ENCODE measurements at places on chromosomes 12 and 14.
A peak's percentile ranks its signal among the peaks of the same experiment; 100 is the strongest.

DNA sequence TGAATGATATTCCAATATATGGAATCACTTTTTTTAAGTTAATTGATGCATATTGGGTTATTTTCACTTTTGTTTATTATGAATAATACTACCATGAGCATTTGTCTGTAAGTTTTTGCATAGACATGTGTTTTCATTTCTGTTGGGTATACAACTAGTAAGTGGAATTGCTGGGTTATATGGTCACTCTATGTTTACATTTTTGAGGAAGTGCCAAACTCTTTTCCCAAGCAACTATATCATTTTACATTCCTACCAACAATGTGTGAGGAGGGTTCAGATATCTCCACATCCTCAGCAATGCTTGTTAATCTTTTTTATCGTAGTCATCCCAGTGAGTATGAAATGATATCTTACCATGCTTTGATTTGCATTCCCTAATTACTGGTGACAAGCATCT lies 64.0 kb downstream of the MON2 start:
- DNase-seq = no peak

DNA sequence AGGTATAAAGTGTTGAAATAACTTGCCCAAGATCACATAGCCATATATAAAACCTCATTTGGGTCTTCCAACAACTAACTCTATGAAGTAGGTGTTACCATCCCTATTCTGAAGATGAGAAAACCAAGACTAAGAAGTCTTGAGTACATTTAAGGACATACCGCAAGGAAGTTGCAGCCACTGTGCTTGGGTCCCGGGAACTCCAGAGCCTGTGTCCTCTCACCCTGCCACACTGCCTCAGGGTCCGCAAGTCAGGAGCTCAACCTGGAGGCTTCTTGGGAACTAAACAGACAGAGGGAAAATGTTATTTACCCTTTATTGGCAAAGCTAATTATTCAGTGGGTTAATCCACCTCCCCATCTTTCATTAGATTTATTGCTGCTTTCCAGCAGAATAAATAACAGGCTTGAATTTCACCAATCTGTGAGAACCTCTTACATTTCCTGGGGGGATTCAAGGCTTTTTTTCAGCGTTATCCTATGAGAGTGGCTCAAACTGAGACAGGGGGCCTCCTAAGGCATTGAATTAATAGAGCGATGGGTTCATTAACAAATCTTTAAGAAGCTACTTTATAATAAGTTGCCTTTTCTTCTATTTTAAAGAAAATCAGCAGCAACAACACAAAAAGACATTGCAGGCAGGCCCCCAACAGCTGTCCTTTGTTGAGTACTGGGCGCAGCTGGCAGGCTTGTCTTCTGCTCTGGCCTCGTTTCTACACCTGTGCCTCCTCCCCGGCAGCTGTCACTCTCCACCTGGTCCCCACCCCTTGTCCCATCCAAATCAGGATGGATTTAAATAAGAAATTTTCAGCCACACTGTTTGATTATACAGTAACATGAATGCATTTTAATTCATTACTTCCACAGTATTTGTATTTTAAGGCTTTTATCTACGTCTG lies 25.3 kb downstream of the PHLDA1 start:
- no peak for DNase-seq

GRCh38 chr12:120971299-120972180 lies 6.8 kb upstream of the HNF1A start:
- DNase-seq = peak; percentile 48

- DNase-seq = no peak
Observed at GRCh38 chr12:62763312-62763711, 171.6 kb downstream of the PPM1H start.

DNA sequence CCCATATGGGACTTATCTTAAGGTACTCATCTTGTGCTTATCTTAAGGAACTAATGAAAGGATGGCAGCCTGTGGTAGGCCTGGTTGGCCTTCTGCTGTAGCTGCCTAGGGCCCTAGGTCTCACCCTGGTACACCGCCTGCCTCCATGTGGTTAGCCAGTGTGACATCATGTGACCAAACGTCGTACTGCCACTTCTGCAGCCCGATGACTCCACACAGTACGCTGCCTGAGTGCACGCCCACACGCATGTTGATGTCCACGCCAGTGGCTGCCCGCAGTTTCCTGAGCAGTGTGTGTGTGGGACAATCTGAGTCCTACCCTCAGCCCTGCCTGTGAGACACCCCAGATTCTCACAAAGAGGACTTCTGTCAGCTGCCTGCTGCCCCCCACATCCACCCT lies 5.1 kb downstream of the ADCY4 start:
- DNase-seq = no peak

- no peak for DNase-seq
Observed at GRCh38 chr14:58994130-58994529, 194.3 kb upstream of the DAAM1 start.

GRCh38 chr12:11830307-11830801 lies 180.9 kb downstream of the ETV6 start:
- no peak for DNase-seq

- DNase-seq = no peak
Observed at GRCh38 chr12:56267443-56268071, 815 bp downstream of the COQ10A start.

GRCh38 chr14:102013669-102014200 lies 49.4 kb downstream of the DYNC1H1 start:
- no peak for DNase-seq

DNA sequence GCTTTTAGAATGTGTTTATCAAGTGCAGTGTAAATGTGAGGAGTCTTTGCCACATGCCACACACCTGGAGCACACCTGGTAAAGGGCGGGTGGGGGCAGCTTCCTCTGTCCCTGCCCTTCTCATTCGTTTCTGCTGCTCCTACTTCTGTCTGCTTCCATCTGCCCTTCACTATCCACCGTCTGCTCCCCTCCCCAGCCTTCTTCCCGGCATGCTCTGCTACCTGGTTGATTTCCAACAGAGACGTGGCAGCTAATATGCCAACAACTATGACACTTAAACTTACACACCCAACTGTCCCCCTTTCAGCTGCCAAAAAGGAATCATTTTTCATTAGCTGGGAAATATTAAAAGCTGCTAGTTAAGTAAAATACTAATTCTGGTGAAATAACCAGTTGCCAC lies 9.1 kb upstream of the CARMIL3 start:
- DNase-seq = no peak

DNA sequence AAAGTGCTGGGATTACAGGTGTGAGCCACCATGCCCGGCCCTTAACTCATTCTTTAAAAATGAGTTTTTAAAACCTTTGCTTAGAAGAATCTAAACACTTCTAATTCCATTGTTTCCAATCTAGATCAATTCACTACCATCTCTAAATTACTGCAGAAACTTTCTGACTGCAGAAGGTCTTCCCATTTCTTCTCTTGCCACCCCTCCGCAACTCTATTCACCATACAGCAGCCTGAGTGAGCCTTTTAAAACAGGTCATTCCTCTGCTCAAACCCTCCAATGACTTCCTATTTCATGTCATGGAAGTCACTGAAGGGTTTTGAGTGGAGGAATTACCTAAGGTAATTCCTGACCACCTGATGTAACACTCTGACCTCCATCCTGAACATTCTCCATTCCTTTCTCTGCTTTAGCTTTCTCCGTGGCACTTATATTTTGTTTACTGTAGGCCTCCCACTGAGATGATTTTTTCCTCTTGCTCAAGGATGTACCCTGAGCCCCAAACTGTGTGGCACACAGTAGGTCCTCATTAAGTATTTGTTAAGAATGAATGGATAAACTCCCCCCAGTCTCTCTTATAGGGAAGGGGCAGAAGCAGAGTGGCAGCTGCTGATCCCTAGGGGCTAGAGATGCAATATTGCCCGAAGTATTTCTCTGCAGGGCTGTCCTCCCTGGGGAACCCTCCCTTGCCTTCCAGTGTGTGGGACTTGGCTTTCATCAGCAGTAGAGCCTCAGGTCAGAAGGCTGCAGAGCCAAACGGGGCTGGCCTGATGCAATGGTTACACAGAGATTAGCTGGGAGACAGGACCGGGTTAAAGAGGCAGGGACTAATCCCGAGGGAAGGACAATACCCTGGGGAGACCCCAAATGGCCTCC lies 1.2 kb downstream of the DDIT3 start:
- no peak for DNase-seq

DNA sequence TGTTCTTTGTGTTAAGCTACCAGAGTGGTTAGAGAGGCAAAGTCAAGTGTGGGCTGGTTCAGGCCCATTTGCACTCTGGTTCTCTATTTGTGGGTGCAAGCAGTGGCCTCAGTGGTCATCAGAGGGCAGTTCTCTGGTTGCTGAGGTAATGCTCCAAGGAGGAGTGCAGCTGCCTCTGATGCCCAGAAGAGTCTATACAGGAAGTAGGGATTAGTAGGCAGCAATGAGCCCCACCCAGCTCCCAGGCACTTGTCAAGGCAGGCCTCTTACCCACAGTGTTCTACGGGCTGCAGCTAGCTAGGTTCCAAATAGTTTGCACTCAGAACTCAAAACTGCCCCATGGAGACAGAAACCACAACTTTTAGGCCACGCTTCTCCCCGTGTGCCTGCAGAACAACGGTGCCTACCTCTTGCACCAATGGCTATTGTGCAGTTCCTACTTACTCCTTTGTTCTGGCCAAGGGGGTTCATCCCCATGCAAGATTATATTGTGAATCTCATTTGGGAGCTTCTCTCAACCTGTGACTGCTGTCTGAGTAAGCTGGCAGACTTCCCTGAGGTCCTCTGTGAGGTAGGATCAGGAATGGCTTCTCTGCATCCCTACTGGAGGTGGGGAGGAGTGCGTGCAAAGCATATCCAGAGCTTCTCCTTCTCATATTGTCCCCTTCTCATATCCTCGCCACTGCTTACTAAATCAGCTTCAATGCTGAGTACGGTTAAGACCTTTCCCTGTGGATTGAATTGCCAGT lies 410.3 kb upstream of the LMO3 start:
- no peak for DNase-seq

DNA sequence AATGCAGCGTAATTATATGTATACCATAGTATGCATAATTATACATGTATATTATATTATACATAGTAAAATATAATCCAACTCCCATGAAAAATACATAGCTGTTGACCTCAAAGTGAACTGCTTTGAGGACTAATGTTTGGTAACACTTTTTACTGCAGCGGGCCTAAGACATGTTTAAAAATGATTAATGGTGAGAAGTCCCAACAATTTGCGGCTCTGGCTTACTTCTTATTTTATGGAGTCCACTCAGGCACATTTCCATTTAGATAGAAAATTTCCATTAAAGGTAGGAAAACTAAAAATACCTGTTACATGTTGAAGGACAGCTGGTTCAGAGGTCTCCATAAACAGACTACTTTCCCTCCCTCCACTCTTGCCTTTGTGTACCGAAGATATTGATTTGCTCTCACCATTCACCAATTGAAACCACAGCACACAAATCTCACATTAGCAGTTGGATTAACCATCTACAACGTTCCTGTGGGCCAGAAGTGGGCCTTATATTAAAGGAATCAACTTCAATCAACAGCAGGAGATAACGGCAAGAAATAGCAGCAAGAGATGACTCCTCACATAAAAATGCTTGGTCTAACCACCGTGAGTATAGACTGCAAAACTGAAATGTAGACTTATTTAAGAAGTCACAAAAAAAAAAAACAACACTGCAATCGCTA lies 14.1 kb upstream of the NT5DC3 start:
- no peak for DNase-seq

DNA sequence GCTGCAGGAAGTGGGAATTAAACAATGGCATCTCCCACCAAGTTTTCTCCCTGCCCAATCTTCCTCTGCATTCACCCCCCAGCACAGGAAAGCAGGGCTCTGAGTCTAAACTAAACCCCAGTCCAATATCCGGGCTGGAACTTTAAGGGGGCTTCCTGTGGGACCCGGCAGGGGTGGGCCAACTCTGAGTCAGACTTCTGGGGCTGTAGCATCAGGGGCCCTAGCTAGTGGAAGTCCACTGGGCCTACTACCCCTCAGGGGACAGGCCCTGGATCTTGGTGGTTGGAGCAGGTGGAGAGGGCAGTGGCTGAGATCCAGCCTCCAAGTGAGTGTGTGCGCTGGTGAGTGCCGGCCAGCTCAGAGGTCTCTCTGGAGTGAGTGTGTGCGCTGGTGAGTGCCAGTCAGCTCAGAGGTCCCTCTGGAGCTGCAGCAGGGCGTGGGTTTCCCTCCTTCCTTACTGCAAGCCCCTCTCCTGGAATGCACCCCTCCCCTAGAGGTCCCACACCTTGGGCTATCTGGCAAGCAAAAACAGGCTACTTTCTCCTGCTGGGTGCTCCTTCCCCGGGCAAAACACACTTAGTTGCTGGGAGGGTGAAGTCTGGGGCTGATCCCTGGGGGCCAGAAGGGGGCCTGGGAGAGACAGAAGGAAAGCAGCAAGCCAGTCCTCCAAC lies 5.6 kb upstream of the LHX5 start:
- no peak for DNase-seq

- no peak for DNase-seq
Observed at GRCh38 chr14:96938946-96939345, 141.8 kb downstream of the VRK1 start.

DNA sequence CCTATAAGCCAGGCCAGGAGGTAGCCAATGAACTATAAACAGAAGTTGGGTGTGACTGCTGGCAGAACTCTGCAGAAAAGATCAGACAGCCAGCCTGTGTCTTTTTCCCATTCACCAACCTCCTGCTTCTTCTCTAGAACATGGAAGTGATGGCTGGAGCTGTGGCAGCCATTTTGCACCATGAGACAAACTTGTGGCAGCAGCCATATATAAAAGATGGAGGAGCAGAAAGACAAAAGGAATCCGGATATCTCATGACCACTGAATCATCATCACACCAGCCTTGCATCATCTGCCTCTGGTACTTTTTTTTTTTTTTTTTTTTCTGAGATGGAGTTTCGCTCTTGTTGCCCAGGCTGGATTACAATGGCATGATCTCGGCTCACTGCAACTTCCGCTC lies 8.7 kb downstream of the BEGAIN start:
- no peak for DNase-seq

GRCh38 chr12:4293299-4293965 lies 19.9 kb downstream of the CCND2 start:
- DNase-seq = peak; percentile 51

- no peak for DNase-seq
Observed at GRCh38 chr14:30655124-30655523, 33.0 kb downstream of the SCFD1 start.

- DNase-seq = no peak
Observed at GRCh38 chr14:55908106-55908505, 210.1 kb upstream of the PELI2 start.

DNA sequence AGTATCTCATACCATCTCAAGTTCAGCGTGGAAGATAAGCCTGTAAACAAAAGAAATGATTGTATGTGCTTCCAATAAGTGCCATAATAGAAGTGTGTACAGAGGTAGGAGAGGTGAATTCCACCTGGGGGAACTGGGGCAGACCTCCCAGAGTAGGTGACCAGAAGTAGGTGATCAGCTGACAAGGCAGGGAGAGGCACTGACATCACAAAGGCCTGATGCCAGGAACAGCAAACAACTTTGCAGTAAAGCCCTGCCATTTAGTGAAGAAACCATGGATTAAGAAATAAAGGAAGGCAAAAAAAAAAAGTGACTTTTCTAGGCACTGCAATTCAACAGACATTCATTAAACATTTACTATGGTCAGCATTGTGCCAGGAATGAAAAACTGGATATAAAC lies 31.1 kb downstream of the NR1H4 start:
- DNase-seq = no peak

Measured in retina (tissue), 1 donor.